ENCODE measurements at places on chromosomes 16 and 17.

- DNase-seq = no peak
Observed at GRCh38 chr17:81173052-81173761, 7.2 kb upstream of the AATK start.

- DNase-seq = no peak
Observed at GRCh38 chr17:74445158-74445557, 13.3 kb downstream of the GPRC5C start.

DNA sequence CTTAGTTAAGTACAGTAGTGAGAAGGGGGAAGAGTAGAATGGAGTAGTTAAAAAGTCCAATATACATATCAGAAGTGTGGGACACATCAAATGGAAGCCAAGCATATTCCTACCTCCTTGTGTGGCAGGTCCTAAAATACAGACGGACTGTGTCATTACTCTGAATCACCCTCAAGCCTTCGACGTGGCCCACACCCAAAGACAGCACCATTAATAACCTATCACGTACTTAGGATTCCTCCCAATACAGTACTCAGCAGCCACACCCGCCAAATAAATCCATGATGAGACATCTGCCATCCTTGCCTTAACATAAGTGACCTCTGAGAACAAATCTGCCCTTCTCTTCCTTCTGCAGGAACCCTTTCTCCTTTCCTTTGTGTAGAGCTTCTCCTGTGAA lies 38.9 kb downstream of the UBE2G1 start:
- DNase-seq = no peak

DNA sequence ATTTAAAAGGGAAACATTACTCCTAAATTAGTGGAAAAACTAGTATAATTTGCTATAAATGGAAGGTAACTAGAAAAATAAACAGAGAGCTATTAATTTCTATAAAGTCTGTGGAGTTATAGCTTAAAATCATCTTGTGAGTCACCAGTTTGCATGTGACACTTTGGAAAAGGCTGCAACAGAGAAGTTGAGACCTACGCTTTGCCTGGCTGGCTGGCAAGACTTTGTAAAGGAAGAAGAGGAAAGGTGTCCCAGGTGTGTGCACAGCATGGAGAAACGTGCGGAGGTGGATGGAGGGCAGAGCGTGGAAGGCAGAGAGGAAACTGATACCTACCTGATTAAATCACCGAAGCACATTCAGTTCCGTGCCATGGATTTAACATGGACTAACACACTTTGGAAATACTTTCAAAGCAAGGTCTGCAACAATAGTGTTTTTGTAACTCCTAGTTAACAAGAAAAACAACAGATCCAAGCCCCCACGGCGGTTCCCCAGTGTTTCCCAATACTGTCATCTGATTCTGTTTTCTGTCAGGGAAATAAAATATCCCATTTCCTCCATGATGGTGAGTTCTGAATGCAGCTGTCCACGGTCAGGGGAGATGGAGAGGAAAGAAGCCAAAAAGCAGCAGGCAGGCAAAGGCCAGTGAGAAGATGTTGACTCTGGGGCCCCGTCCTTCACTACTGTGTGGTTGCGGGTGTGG lies 134.8 kb downstream of the XYLT1 start:
- no peak for DNase-seq

GRCh38 chr17:10192461-10192860 lies 5.9 kb downstream of the GAS7 start:
- no peak for DNase-seq

- no peak for DNase-seq
Observed at GRCh38 chr17:38727736-38728135, 2.4 kb upstream of the CISD3 start.

- no peak for DNase-seq
Observed at GRCh38 chr16:27461483-27462171, 59.7 kb downstream of the IL21R start.

DNA sequence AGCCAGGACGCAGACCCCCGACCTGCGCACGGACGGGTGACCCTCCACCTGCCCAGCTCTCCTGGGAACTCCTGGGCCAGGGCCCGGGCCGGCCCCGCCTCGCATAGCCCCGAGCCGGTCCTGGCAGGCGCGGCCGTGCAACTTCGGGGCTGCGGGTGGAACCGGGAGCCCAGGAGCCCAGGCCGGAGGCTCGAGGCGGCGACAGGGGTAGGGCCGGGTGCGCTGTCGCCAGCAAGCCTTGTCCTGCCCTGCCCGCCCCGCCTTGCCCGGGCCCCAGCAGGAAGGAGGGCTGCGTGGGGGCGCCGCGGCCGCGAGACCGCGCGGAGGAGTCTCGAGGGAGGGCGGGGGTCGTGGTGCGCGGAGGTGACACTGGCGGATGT lies 408 bp downstream of the LMF1 start:
- no peak for DNase-seq

- no peak for DNase-seq
Observed at GRCh38 chr16:79411357-79411756, 189.2 kb downstream of the MAF start.

DNA sequence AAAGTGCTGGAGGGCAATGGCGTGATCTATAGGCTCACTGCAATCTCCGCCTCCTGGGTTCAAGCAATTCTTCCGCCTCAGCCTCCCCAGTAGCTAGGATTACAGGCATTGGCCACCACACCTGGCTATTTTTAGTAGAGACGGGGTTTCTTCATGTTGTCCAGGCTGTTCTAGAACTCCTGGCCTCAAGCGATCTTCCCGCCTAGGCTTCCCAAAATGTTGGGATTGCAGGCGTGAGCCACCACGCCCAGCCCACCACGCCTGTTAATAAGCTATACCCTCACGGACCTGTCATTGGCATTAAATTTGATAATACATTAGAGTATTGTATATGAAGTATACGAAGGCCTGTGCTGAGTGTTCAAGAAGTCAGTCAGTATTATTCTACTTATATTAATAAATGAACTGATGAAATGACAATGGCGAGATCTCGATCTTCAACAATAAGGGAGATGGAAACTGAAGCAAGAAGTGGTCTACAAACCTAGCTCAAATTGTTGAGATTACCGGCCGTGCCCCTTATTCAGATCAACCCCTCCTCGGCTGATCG lies 818 bp upstream of the BCAS3 start:
- DNase-seq = no peak

DNA sequence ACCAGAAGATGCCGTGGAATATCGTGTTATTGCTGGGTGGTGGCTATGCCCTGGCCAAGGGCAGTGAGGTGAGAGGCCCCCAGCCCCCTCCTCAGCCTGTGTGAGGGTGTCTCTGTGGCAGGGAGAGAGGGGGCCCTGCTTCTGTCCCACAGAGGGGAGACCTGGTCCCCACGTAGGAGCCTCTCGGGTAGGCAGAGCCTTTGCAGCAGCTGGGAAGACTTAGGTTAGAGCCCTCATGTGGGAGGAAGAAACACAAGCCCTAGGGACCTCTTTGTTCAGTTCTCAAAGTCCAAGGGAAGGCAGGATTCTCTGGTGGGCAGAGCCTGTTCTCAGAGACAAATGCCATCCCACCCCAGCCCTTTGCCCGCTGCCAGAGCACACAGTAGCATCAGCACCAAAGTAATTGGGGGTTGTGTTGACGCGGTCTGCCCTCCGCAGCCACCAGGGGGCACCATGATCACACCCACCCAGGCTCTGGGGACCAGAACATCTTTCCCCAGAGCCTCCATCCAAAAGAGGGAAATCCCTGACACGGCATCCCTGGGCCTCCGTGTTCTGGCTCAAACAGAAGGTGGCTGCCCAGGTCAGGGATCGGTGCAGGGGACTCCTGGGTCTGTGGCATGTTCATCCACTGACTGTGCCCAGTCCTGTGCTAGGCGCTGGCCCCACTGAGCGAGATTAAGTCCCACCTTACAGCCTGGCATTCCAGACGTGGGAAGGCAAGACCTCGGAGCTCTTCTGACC lies 11.5 kb upstream of the FOXN1 start:
- DNase-seq = peak; percentile 93

GRCh38 chr17:56822725-56823124 lies 11.0 kb downstream of the C17orf67 start:
- no peak for DNase-seq

DNA sequence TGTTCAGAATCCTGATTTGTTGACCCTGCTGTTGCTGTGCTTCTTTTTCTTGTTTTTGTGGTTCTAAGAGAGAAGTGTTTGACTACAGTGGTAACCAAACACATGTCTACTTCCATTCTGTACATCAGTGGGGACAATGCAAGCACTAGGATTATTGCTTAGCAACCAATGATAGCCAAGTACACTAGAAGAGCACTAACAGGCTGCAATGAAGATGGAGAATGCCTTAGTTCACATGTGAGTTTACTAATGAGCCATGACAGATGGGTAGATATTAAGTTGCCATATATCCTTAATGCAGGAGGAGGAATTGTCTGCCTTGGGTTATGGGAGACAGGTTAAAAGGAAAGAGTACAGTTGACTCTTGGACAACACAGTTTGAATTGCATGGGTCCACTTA lies 8.3 kb downstream of the EFCAB5 start:
- DNase-seq = no peak

DNA sequence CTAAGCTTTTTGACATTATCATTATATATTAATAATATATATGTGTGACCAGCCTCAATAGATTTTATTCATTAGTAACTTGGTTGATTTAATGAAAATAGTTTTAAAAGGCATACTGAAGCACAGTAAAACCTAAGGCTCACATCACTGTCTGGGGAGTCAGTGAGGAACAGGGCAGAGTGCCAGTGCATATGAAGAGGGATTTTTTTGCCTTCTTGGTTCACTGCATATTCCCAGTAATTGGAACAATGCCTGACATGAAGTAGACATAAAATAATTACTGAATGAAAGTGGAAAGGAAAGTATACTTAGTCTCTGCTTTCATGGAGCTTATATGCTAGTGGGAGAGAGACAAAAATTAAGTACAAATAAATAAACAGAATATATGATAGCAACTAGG lies 81.1 kb downstream of the FTO start:
- DNase-seq = no peak

GRCh38 chr17:57279432-57279831 lies 23.1 kb downstream of the MSI2 start:
- DNase-seq = no peak

DNA sequence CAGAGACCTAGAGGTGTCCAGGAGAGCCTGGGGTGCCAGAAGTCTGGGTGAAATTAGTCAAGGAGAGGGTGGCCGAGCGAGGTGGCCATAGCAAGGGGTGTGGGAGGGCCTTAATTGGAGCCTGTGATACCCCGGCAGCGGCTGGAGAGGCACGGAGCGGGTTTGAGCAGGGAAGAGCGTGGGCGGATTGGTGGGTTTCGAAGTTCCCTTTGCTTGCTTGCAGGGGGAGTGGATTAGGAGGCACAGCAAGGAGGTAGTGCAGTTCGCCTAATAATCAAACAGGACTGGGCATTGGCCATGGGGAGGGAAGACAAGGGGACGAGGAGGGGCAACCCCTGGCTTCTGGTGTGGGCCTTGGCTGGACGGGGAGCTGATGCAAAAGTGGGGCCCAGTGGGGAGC lies 5.4 kb upstream of the FAM83G start:
- DNase-seq = no peak

DNA sequence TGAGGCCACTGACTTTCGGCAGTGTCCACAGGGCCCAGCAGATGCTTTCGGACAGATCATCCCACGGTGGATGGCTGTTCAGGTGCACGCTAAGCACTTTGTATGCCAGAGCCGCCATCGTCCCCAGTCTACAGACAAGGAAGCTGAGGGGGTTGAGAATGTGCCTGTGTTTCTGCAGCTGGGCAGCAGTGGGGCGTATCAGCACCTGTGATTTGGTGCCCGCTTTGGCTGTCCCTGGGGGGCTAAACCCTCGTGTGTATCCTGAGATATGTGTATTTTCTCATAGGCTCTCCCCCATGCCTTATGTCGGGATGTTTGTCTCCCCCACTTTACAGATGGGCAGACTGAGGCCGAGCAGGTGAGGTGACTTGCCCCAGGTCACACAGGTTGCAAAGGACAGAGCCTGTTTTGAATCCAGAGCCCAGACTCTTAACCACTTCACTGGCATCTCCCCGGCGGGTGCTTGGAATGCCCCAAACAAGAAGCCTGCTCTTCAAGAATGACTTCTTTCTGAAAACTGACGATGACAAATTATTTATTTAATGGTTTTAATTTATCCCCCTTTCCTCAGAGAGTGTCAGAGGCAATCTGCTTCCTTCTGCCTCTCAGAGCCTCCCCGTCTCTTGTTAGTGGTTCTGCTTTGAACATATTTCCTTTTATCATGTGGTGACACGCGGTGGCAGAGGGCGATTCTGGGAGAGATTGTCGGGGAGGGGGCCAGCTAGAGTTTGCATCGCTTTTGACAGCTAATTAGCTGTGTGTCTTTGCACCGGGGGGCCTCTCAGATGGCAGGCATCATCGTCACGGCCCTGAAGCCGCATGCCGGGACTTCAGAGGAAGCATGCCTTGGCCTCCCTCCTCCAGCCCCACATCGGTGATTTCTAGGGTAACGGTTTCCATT lies 149.6 kb upstream of the CIBAR2 start:
- DNase-seq = no peak

GRCh38 chr17:39277110-39277509 lies 51.4 kb upstream of the STAC2 start:
- no peak for DNase-seq

DNA sequence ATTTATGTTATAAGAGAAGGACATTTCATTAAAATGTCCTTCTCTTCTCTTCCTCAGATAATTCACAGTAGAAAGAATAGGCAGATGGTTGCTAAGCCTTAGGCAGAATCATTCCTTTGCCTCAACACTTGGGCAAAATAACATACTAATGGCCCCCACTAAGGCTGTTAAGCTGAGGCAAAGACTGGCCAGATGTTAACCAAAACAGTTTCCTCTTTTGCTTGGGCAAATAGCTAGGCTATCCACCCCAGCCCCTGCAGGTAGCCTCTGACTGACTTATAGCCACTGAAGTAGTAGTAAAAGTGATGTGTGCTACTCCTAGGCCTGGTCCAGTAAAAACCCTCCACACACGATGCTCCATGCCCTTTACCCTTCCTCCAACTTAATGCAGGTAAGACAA lies 55.2 kb downstream of the SPAG9 start:
- no peak for DNase-seq

- no peak for DNase-seq
Observed at GRCh38 chr17:60914078-60914477, 236.4 kb downstream of the BCAS3 start.

DNA sequence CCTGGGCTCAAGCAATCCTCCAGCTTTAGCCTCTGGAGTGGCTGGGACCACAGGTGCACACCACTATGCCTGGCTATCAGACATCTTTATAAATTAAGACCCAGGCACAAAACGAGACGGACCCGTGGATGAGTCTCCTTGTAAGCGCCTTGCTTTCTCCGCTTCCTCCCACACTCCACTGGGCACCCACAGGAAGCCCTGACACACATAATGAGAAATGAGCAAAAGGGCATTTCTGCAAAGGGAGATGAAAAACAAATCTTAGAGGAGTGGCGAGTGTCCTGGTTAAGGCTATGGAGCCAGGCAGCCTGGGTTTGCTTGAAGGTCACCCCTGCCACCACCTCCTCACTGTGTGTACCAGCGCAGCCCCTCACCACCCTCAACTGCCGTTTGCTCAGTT lies 56.3 kb downstream of the XYLT1 start:
- DNase-seq = no peak

Measured in frontal cortex (tissue), 4 donors.